Activated naive CD4-positive, alpha-beta T cell (primary cell): ENCODE measurements at places on chromosomes 11 and 22.

GRCh38 chr11:14809466-14809865 is 82.6 kb downstream of the CYP2R1 start:
- DNase-seq, result no peak

GRCh38 chr11:90699791-90700400 is 477.0 kb upstream of the CHORDC1 start:
- no peak for DNase-seq

GRCh38 chr11:8201644-8202365 is 33.0 kb upstream of the RIC3 start:
- DNase-seq, result no peak

DNA sequence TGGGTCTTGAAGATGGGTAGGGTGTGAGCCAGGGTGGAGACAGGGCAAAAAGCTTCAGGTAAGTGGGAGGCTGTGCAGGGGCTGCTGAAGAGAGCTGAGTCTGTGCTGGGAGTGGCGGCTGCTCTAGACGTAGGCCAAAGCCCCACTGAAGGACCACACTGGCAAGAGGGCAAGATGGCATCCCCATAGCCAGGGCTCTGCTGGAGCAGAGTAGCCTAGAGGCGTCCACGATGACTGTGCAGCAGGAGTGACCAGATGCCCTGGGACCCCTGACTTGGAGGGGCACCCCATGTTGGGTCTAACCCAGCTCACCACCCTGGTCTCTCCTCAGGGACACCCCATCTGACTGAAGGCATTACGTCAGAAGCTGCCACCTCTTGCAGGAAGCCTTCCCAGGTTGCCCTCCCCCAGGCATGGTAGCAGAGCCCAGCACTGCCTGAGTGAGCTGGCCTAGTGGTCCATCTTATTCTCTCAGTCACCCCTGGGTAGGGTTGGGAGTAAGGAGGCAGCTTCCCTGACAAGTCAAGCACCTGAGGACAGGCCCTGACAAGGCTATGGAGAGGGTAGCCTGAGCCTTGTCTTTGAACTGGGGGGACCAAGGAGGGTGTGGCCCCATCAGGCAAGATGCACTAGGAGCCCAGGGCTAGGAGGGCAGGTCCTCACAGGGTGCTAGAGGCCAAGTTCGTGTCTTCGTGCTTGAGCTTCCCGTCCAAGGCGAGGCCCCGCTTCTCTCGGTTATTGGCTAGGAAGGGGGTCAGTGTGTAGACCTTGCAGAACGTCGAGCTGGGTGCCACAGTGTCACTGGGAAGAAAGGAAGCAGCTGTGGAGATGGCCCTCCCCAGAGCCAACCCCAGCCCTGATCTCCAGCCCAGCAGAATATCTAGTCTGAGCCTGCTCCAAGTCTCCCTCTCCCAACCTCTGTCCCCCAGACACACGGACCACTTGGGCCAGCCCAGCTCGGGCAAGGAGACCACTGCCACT is 33.1 kb downstream of the TPBGL start:
- no peak for DNase-seq

DNA sequence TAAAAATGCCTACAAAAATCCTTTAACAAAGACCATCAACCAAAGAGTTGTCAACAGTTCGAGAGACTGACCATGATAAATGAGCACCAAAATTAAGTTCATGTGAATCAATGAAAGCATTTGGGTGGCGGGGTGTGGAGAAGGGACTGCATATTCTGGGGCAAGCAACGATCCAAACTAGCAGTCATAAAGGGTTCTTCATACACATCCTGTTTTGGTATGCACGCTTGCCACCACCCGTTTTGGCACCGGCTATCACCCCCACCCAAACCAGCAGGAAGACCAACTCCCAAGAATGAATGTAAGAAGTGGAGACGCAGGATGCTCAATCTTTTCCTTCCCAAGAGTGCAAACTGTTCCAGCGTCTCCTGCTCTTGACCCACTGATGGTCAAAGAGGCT is 80.8 kb downstream of the SGSM3 start:
- peak; percentile 15 for DNase-seq

DNA sequence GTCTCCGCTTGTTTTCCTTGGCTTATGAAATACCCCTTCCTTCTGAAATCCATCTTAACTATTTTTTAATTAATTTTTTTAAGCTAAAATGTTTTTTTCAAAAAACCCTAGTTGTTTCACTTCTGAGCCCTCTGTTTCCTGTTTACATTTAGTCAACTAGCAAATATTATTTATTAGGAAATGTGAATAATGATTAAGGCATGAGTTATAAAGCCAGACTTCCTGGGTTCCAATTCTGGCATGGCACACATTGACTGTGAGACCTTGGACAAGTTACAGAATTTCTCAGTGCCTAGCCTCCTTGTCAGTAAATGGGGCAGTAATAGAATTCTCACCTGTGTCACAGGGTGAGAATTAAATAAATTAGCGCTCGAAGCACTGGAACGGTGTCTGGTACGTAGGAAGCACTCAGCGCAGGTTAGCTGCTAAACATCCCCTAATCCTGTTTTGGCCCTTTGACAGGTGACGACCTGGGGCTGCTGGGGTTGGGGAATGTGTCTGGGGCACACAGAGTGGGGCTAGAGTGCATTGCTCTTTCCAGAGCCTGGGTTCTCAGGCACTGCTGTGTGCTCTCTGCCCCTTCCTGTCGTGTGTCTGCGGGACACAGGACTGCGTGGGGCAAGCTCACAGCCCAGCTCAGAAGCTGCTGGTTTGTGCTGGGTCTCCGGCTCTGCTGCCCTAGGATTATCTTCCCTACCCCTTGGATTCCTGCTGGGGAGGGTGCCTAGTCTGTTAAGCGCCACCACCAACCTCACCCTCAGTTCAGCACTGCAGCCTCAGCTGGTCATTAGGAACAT is 13.1 kb downstream of the PANX1 start:
- DNase-seq, result no peak

- DNase-seq, result no peak
Observed at GRCh38 chr11:85052636-85053035, 574.5 kb downstream of the DLG2 start.

DNA sequence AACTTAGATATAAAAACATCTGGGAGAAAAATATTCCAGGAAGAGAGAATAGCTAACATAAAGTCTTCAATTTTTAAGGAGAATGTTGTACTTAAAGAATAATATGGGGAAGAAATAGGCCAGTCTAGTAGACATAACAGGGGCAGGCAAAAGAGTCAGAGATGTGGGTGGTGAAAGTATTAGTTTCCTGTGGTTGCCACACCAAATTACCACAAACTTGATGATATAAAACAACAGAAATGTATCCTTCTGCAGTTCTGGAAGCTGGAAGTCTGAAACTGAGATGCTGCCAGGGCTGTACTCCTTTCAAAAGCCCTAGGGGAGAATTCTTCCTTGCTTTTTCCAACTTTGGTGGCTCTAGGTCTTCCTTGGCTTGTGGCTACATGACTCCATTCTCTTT is 1309.7 kb downstream of the LRRC4C start:
- no peak for DNase-seq

DNA sequence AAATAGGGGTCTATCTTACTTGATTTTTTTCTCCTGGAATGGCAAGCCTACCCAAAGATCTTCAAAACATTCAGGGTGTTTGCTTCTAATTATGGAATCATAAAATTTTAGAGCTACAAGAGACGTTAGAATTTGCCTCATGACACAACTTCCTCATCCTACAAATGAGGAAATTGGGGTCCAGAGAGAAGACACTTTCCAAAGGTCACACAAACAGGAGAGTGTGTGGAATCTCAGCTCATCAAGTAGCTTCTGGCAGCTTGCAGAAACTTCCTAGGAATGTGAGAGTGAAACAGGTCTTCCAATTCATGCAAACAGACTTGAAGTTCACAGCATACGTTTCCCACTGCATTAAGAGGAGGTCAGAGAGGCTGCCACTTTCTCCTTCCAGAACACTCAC is 976.0 kb downstream of the OPCML start:
- no peak for DNase-seq

DNA sequence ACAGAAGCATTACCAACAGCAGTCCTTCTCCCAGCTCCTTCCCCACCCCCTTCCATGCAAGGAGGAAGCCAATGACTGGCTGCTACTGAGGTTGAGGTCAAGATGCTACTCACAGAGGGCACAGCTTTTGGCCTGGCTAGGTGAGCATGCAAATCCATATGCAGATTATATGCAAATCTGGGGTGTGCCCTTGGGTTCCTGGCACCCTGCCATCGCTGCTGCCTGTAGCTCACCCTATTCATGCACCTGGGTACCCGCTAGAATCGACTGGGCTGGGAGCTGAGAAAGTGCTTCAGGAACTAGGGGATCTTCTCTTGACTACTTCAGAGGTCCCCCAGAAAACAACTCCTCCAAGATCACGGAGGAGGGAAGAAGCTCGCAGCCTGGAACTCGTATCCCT is 4.0 kb downstream of the DSCAML1 start:
- DNase-seq, result no peak

DNA sequence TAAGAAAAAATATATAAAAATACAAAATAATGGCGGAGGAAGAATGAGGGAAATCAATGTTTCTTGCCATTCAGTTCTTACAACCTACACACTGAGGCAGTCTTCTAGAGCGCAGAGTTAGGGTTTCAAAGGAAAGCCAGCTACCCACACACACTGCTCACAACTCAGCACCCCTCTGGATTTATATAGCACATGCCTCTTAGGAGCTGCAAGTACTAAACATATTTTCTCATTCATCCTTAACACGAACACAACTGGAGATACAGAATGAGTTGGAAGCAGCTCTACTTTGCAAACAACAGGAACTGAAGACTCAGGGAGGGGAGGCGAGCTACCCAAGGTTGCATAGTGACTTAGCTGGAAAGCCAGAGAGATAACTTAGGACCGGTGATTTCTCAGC is 293.8 kb downstream of the CTTN start:
- no peak for DNase-seq

DNA sequence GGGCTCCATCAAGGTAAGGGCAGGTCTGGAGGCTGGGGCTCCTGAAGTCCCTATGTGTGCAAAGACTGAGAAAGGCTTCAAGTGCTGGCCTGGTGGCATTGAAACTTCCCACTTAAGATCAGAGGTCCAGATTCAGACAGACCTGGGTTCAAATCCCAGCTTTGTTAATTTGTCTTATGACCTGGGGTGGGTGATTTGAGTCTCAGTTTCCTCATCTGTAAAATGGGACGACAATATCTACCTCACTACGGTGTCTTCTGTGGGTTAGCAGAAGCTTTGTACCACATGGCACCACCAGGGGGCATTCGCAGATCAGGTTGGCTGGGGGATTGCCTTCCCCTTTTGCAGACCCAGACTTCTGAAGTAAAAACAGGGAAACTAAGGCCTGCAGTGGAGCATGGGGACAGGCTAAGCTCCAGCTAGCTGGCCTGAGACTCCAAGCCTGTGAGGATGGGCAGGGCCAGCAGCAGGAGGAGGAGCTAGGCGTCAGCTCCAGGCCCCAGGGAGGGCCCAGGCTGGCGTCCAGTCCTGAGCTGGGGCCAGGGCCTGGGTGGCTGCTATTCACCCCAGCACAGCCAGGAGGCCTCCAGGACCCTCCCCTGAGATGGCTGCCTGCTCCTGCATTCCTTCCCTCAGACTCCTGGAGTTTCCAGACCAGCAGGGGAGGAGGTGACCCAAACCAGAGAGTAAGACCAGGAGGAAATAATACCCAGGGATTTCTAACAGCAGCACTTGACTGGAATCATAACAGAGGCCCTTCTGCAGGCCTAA is 1.5 kb downstream of the CASTOR1 start:
- DNase-seq, result peak; percentile 60

GRCh38 chr11:129204150-129204838 is 12.2 kb upstream of the ARHGAP32 start:
- DNase-seq, result no peak

DNA sequence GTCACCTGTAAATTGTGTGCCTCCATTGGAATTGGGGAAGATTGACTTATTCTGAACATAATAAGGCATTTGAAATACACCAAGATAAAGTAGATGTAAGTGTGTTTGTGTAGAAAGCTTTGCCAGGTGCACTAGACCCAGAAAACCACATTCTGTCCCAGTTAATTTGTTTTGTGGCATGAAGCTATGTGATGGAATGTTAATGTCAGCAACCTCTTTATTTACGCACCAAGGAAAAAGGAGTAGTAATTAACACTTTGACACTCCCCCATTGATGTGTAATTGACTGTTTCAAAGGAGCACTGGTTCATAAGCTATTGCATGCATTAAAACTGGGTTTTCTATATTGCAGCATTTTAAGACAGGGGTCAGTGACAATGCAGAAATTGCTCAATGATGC is 14.3 kb downstream of the EIF3M start:
- no peak for DNase-seq

DNA sequence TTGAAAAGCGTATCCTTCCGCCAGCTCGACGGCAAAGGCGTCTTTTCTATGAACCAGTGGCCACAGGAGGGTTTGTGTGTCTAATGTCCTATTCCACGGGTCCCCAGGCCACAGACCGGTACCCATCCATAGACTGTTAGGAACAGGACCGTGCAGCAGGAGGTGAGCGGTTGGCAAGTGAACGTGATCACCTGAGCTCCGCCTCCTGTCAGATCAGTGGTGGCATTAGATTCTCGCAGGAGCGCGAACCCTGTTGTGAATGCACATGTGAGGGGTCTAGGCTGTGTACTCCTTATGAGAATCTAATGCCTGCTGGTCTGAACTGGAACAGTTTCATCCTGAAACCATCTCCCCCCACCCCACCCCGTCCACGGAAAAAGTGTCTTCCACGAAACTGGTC is 62.7 kb upstream of the KCNQ1OT1 start:
- DNase-seq, result no peak

- DNase-seq, result no peak
Observed at GRCh38 chr22:37193629-37194191, 5.7 kb upstream of the C1QTNF6 start.

DNA sequence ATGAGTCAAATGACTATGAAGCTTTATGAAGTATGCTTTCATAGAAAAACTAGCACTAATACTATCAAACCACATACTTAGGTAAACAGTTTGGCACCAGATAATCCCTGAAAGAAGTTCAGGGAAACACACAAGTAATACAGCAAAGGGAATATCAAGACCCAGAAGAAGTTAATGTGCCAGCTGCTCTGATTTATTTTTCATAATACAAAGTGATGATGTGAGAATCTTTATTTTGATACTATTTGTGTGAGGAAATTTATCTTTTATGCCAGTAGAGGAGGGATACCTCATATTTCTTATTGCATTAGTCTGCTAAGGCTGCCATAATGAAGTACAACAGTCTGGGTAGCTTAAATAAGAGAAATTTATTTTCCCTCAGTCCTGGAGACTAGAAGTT is 67.7 kb upstream of the ANO3 start:
- no peak for DNase-seq

DNA sequence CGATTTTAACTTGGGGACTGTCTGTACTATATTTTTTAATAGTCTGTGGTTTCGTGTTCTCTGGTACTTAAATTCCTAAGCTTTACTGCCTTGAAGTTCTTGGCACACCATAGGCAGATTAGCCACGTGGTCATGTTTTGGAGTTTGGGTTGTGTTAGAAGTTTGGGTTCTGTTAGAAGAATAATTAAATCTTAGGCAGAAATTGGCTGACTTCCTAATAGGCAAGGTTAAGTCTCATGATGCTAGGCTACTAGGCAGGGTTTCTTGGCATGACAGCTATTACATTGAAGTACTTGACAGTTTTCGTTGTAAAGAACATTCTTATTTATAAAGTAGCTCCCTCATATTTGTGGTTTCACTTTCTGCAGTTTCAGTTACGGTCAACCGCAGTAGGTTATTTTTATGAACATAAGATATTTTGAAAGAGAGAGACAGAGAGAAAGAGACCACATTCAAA is 30.0 kb upstream of the MMP7 start:
- no peak for DNase-seq

- no peak for DNase-seq
Observed at GRCh38 chr22:19848298-19849224, 6.1 kb downstream of the GNB1L start.
